ENCODE measurements at places on chromosomes 16 and 17.

- DNase-seq, result no peak
Measured at GRCh38 chr16:22253272-22253671, 43.9 kb upstream of the POLR3E start.

GRCh38 chr16:23048164-23048563 is 101.1 kb downstream of the USP31 start:
- no peak for DNase-seq

- DNase-seq, result no peak
Measured at GRCh38 chr17:76551685-76552084, 11.8 kb downstream of the PRCD start.

GRCh38 chr17:70808596-70808995 is 639.3 kb downstream of the KCNJ2 start:
- no peak for DNase-seq

DNA sequence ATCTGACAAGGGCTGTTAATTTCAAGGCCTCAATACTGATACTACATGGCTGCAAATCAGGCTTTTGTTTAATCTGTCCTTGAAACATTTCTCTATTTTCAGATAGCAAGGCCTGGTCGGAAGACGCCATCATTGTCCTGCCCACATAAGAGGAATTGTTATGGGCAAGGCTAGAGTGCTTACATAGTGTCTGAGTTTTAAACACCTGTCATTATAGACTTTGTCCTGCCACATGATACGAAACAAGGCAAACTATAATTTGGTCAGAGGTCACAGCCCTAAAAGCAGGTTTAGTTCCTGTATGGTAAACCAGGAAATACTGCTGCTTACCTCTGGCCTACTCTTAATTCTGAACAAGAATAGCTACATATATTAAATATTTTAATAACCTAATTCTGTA is 104.4 kb downstream of the SSH2 start:
- no peak for DNase-seq

GRCh38 chr17:885971-886571 is 93.5 kb downstream of the NXN start:
- DNase-seq, result no peak

DNA sequence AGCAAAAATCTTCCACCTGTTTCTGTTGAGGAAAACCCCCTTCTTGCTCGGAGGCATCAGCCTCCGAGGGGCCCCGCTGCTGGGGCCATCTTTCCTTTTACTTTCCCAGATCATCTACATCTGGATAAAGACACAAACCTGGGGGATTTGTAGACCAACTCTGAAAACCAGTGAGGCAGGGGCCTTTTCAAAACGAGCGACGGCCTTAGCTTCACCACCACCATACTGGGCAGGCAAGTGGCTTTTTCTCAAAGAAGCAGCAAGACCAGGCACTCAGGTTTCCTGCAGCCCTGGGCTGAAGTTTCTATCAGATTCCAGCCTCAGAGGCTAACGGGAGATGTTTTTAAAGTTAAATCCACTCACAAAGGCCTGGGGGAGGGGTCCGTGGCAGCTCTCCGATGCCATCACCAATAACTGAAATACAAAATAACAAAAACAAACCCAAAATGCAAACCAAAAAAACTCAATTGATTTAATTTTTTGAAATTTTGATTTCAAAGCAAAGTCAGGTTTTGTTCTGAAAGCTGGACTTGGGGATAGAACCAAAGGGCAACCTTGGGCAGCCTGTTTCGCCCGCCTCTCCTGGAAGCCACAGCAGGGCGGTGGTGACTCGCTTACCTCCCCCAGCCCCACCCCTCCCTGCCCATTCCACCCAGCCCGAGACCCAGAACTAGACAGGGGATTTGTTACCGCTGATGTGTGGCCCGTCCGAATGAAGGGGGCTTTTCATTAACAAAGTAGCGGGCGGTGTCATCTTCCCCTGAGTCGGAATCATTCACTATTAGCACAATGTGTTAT is 55.8 kb downstream of the SALL1 start:
- no peak for DNase-seq

- DNase-seq, result no peak
Measured at GRCh38 chr17:8133941-8134340, 10.0 kb upstream of the HES7 start.

DNA sequence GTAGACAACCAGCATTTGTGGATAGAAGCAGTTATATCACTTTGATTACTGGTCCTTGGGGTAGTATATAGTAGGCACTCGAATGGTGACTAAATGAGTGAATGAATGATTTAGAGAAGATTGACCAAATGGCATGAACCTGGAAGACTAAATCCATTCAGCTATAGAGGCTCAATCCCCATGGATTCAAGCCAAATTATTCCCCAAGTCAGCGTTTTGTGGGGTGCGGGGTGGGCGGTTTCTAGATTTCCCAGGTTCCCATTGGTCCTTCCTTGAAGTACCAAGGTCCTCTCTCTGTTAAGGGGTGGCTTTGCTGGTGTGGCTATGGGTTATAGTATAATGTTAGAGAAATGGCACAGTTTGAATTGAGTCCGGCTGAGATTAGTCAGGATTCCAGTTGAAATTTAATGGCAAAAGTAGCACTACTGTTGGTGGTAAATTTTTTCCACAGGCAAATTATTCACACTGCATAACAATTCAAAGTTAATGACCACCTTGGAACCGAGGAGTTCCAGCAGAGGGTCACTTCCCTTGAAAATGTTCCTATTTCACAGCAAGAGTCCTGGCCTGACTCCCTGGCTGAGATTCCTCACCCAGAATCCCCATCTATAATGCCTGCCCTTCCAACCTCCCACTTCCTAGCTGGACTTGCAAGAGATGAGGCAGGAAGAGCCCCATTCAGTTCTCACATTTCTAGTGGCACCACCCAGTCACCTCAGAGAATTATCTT is 27.7 kb downstream of the PCTP start:
- no peak for DNase-seq

GRCh38 chr17:2731807-2732206 is 17.6 kb downstream of the CCDC92B start:
- DNase-seq, result no peak

DNA sequence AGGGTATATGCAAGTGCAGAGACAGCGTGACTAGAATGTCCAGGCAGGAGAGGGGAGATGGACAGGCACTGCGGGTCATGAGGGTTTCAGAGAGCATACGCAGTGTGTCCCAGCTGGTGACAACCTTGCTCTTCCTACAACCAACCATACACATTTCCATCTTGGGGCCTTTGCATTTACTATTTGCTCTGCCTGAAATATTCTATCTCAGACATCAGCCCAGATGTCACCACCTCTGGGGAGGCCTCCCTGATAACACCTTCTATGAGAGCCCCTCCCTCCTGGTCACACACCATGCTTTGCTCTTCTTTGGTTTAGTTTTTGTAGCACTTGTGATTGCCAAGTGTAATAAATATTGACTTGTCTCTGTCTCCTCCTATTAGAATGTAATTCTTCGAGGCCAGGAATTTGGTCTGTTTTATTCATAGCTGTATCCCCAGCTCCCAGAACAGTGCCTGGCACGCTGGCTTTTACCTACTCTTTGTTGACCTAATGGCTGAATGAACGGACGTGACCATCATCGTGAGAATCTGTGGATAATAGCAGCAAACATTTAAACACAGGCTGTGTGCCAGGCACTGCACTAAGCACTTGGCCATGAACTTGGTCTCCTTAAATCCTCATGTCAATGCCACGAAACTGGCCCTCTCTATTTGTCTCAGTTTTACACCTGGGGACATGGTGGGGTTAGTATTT is 51.9 kb downstream of the PLCG2 start:
- no peak for DNase-seq

Data from stimulated activated CD8-positive, alpha-beta memory T cell treated with anti-CD3 and anti-CD28 coated beads, Interleukin-7, amount 100 ng/mL, for 24 hours (primary cell).